ENCODE measurements at places on chromosomes 5 and 9. TPM values are rescaled to one million over a fixed set of nuclear protein-coding genes. Genes with fewer than 3 reads are reported as not detected.

Gene SPTLC1
- total RNA-seq = 39.9 TPM

Gene SV2C
- total RNA-seq = 0.02 TPM

Gene TRAF1
- 124 TPM for total RNA-seq

Gene ZNF484
- 7.4 TPM for total RNA-seq

Gene SOX30
- total RNA-seq = 0.93 TPM

Gene PDGFRB
- total RNA-seq = 0.34 TPM

Gene PRLR
- total RNA-seq = not detected

Gene CD14
- total RNA-seq = 0.62 TPM

Gene FCN2
- total RNA-seq = not detected

Gene C9orf153
- total RNA-seq = 0.39 TPM

Gene F12
- total RNA-seq = 5.1 TPM

Gene FOXD4L6
- total RNA-seq = not detected

Gene ACSL6
- 5.6 TPM for total RNA-seq

Gene PCDHGC3
- not detected for total RNA-seq

Gene MAML1
- total RNA-seq = 20.3 TPM

Gene FBP2
- total RNA-seq = not detected

Gene SLC25A51
- total RNA-seq = 25.8 TPM

Gene NR5A1
- total RNA-seq = not detected

Gene HTR1A
- not detected for total RNA-seq

Gene LCN1
- total RNA-seq = not detected

Gene PDZD2
- total RNA-seq = not detected

Gene COL23A1
- 0.15 TPM for total RNA-seq

Gene ZNG1C
- 31.6 TPM for total RNA-seq

Gene RFX3
- total RNA-seq = 12.2 TPM

Gene TMC1
- not detected for total RNA-seq

Gene SPATA31C1
- total RNA-seq = not detected

Gene ALDOB
- total RNA-seq = not detected

Gene FTMT
- total RNA-seq = not detected

Gene ZNF462
- total RNA-seq = 0.61 TPM

Gene TEX48
- 1.2 TPM for total RNA-seq

Gene SLC31A2
- 5.1 TPM for total RNA-seq
